Astrocyte (in vitro differentiated cells and primary cell): ENCODE measurements at places on chromosomes 3 and 15.

GRCh38 chr3:12670365-12671119 is 6.6 kb upstream of the RAF1 start:
- DNase-seq = no peak
- H3K27ac ChIP-seq = no peak overlapping the region
- H3K36me3 ChIP-seq = no peaks in the 10 kb centered on the region
- H3K4me1 ChIP-seq = no peaks in the 10 kb centered on the region
- H3K4me3 ChIP-seq = no peak overlapping the region
- H3K27me3 ChIP-seq = no peaks in the 10 kb centered on the region

- no peak overlapping the region for H3K4me3 ChIP-seq
- peak; percentile 51 for DNase-seq
- no peaks in the 10 kb centered on the region for H3K4me1 ChIP-seq
These were observed 1039.2 kb downstream of the ROBO1 start for GRCh38 chr3:78728406-78729145.

GRCh38 chr3:9883706-9884554 is 3.9 kb upstream of the CIDEC start:
- peaks cover 10% of the 10 kb centered on the region for H3K4me1 ChIP-seq
- no peak overlapping the region for H3K4me3 ChIP-seq
- H3K27ac ChIP-seq = peak overlapping the region; percentile 32
- no peaks in the 10 kb centered on the region for H3K27me3 ChIP-seq

GRCh38 chr15:42206406-42206805 is 1.7 kb downstream of the VPS39 start:
- H3K27me3 ChIP-seq = no peaks in the 10 kb centered on the region
- no peak overlapping the region for H3K4me3 ChIP-seq
- no peak for DNase-seq
- H3K27ac ChIP-seq = no peak overlapping the region
- peaks cover 14% of the 10 kb centered on the region for H3K36me3 ChIP-seq

DNA sequence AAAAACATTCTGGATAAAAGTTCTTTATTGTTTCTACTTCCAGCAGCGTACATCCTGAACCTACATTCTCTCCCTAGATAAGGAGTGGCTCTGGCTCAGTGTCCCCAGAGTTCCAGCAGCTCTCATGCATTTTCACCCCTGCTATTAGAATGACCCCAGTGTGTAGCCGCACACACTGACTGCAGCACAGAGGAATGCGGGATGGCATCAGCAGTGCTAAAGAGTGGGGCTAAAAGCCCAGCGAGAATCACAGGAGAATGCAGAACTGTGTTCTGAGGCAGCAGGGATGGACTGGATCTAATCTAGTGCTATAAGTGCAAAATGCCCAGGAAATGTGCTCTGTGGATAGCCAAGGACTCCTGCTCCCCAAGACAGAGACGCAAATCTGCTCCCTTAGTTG is 66.4 kb upstream of the TJP1 start:
- H3K4me1 ChIP-seq = peaks cover 7% of the 10 kb centered on the region
- peak; percentile 81 for DNase-seq
- H3K36me3 ChIP-seq = no peaks in the 10 kb centered on the region
- no peak overlapping the region for H3K4me3 ChIP-seq
- peak overlapping the region; percentile 33 for H3K27ac ChIP-seq
